GM13976 (cell line): ENCODE measurements at places on chromosomes 2 and 18.

- no peak for DNase-seq
Measured at GRCh38 chr2:37550190-37550589, 121.3 kb downstream of the CDC42EP3 start.

DNA sequence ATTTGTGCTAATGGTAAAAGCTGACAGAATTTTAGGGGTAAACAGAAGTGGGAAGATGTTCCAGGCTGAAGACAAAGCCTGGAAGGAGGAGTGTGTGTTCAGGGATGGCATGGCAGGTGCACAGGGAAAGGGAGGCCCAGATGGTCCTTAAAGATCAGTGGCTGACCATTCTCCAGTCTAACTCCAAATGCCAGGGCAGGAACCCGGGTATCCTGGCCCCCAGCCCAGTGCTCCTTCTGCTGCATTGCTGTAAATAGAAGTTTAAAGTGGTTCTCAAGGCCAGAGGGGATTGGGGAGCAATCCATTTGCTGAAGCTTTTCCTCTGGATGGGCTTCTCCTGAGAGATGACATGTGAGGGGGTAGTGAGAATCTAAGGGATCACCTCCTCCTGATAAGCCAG, 158.6 kb downstream of the CTIF start:
- DNase-seq = no peak

GRCh38 chr2:168450171-168450570, 5.9 kb upstream of the CERS6 start:
- no peak for DNase-seq

DNA sequence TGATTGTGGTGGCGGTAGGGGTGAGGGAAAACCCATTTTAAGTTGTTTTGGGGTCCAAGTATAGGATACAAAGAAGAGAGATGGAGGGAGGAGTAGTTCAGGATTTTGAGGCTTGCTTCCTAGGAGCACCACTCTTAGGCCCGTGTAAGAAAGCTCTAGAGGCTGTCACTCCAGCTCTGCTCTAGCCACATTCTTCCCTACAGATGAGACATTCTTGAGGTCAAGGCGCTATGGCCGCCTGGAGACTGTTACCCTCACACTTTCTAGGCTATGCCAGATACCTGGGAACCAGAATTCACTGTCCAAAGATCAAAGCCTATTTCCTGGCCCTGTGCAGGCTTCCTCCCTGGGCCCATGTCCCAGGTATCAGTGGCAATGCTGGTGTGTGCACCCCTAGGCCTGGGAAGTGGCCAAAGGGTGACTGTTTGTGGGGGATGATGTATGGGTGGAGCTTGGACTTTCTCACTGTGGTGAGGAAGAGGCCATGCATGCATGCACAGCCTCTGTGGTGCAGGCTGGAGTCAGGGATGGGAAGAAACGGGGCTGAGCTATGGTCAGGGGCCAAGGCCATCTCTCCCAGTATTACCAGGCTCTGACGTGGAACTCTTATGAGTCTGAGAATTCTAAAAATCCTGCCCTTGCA, 7.0 kb upstream of the TTL start:
- no peak for DNase-seq

DNA sequence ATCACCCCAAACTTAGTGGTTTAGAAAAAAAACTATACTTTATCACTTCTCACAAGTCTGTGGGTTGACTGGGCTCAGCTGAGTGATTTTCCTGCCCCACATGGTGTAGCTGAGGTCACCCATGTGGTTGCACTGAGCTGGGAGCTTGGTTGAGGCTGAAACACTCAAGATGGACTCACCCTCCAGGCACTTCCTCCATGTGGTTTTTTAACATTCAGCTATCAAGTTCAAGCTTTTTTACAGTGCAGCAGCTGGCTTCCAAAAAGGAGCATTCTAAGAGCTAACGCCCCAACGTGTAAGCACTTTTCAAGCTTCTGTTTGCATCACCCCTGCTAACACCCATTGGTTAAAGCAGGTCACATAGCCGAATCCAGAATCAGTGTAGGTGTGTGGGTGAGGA, 105.9 kb upstream of the CREB1 start:
- peak; percentile 53 for DNase-seq

DNA sequence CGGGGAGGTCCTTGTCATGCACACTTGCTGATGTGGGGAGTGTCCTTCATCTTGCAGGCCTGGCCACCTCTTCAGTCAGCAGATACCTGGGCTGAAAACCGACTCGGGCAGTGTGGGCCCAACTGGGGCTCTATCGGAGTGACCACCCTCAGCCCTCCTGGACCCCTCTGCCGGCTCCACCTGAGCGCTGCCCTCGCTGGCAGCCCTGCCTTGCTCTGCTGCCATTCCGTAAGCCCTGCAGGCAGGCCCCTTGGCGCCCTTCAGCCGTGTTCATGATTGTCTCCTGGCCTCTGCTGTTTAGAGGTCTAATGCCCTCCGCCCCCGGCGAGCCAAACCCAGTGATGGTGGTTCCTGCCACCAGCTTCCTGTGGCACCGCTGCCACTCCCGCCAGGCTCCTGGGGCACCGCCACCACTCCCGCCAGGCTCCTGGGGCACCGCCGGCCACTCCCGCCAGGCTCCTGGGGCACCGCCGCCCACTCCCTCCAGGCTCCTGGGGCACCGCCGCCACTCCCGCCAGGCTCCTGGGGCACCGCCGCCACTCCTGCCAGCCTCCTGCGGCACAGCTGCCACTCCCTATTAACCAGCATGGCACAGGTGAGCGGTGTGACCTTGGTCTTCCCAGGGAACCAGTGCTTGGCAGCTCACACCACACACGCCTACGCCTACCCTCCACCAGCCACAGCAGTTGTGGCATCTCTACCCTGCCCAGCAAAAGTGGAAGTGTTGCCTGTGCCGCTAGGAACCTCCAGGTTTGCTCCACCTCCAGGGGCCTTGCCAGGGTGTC, 15.9 kb downstream of the CAPN10 start:
- no peak for DNase-seq

- no peak for DNase-seq
Measured at GRCh38 chr2:111160758-111161157, 40.0 kb downstream of the BCL2L11 start.

DNA sequence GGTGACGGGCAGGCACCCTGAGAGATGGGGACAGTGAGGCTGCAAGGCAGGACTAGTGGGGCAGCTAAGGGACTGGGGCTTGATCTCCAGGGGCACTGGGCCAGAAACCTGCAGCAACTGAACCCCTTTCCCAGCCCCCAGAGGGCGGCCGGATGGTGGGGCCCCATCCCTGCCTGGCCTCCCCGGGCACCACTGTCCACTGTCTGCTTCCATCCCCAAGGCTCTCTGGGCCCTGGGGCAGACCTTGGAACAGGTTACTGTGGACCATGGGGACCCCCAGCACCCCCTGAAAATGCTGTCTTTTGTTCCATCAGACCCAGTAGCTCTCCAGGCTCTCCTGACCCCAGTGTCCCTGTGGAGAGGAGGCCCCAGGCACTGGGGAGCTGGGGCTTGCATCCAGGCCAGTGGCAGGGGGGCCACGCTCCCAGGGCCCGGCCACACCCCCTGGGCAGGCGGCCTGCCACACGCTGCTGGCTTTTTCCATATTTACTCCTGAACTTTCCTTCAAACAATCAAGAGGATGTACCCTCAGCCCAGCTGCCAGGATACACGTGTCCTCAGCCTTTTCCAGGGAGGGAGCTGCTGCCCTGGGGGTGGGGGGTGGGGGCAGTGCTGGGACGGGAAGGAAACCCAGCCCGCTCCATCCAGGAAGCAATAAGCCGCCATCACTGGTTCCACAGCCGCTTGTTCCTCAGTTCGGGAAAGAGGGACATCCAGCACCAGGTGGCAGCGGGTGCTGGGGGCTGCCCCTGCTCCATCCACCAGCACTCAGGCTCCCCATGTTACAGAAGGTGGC, 102.3 kb upstream of the ODC1 start:
- DNase-seq = no peak

DNA sequence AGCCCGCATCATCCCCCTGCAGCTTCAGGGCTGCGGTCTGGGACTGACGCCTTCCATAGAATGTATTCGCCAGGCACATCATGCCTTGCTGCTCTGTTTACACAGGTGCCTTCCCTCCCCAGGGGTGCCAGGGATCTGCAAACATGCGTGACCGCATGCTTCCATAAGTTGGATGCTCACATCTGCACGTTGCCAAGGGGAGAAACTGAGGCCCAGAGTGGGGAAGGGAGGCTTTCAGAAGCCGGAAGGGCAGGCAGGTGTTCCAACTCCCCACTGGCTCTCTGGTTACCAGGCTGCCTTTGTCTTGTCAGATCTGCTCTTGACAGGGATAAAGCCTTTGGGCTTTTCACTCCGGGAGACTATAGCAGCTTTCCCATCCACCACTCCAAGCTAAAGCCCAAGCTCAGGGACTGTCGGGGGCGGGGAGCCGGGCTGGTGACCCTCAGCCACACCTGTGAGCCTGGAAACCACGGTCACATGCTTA, 125.8 kb upstream of the TNP1 start:
- no peak for DNase-seq
